ENCODE measurements at places on chromosomes 12 and 14. TPM values are rescaled to one million over a fixed set of nuclear protein-coding genes. Genes with fewer than 3 reads are reported as not detected.

Gene TGFB3
- polyA plus RNA-seq: 22.3 TPM

Gene SERPINA12
- not detected for polyA plus RNA-seq

Gene RND1
- polyA plus RNA-seq: 2.7 TPM

Gene LIN7A
- polyA plus RNA-seq: 0.77 TPM

Gene TMTC1
- 1.2 TPM for polyA plus RNA-seq

All from pancreas (tissue), 10 donors.